ENCODE measurements at places on chromosomes 6 and 20. TPM values are rescaled to one million over a fixed set of nuclear protein-coding genes. Genes with fewer than 3 reads are reported as not detected.

DNA sequence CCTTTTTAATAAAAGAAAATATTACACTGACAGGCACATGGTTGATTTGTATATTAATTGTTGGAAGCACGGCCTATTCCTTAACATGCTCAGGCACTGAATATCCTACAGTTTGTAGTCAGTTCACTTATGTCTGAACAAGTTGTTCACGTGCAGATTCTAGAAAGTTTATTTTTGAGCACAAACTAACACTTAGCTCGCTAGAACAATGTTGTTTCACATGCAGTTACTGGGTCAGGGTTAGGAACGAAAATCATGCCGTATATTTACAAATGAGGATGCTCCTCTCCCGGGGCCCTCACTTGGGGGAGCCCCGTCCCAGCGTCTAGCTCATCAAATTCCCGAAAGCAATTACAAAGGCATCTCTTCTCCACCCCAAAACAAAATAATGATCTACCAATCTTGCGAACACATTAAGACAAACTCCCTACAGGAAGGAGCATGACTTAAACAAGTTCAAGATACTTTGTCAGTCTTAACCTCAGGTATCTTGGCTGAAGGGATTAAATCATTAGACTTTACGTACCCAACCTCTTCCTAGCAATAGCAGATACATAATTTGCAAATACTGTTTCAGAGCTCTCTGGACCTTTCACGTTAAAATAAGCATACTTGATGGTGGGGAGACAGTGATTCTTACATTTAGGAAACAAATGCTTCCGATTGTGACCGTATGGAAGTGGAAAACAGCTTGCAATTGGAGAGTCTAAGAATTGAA, 1.5 kb downstream of the MAP7 start:
- DNase-seq, result no peak

- no peak for DNase-seq
Measured at GRCh38 chr6:151488226-151488625, 5.6 kb upstream of the CCDC170 start.

DNA sequence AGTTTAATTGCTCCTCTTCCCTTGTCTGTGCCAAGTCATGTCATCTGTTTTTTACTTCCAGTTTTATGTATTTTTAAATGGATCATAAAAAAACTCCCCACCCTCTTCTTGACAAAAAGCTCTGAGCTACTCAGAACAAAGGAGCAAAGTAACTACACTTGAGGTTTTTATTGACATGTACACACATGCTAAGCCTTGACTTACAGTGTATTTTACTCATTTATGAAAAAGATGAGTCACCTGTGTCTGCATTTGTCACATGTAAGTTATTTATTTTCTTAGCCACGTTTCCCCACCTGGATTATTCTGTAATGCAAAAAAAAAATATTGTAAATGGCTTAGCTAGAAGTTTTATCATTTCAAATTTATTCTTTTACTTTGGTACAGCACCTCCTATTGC, 628.8 kb upstream of the SLC35B3 start:
- no peak for DNase-seq

GRCh38 chr6:149012040-149012545, 265.3 kb downstream of the UST start:
- no peak for DNase-seq

GRCh38 chr6:91476000-91476399, 889.1 kb upstream of the MAP3K7 start:
- DNase-seq, result peak; percentile 11

GRCh38 chr6:36224918-36225461, 28.4 kb downstream of the BRPF3 start:
- DNase-seq, result no peak

The ERMARD gene
- 20.9 TPM for polyA plus RNA-seq

GRCh38 chr20:36261389-36262105, 25.3 kb downstream of the AAR2 start:
- DNase-seq, result no peak

The CNR1 gene
- polyA plus RNA-seq, result 1.7 TPM

DNA sequence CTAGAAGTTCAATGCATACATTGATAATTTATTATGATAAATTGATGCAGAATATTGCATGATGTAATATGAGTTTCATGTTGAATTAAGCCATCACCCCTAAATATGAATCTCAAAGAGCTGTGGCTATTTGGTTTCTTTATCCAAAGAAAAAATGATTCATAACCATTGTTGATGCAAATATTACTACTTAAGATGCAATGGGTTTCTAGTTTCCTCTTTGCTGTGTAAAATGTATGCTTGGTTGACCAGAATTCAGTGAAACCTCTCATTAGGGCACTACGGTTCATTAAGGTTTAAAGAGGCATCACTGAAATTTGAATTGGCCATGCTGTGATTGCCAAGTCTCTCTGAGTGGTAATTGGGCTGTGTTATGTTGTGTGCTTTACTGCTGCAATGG, 492.5 kb upstream of the FLRT3 start:
- DNase-seq, result no peak

The PET117 gene
- polyA plus RNA-seq, result not detected

GRCh38 chr20:44586289-44586911, 4.0 kb downstream of the PKIG start:
- DNase-seq, result no peak

DNA sequence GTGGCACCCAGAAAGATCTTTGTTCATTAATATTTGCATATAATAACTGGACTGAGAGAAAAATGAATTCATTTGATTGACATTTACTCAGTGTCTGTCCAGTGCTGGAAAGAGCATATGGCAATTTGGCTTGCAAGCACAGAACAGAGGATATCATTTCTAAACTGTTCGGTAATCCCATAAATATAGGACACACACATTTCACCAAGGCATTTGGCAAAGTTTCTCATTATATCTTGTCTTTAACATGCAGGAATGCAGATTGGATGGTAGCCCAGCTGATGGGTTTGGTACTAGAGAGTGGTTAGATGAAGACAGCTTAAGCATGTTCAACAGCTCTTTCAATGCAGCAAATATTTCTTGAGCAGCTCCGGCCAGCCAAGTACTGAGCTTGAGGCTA, 259.2 kb downstream of the PRKN start:
- DNase-seq, result peak; percentile 19

- peak; percentile 88 for DNase-seq
Measured at GRCh38 chr6:52517502-52518278, 59.2 kb downstream of the TRAM2 start.

DNA sequence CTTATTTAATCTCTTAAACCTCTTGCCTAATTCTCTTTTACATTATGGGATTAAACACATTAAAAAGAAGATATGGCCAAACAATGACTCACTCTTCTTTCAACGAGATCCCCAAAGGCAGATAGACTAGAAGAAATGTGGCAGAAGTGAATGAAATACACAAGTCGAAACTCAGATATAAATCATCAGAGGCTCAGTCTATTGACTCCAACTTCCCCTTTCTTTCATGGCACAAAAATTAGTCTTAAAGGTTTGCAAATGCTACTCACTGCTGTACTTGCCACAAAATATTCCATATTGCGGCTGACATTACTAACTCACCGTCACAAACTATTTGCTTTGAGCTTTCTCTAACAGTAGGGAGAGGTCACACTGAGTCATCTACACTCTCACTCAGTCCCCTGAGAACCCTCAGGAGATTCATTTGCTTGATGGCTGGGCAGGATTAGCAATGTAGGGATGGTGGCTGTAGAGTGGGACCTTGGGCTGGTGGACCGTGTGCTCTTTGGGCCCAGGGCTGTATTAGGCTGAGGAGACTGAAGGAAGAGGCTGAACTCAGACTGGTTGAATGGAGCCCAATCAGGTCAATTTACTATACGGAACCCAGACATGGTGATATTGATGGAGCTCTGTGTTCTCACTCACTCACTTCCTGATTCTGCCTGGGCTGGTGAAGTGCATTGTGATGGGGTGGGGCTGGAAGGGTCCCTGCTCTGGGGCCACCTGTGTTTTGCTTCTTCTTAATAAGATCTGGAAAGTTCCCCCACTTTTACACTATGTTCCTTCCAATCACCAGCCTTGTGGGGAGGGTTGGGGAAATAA, 42.8 kb upstream of the UBR2 start:
- no peak for DNase-seq

The PBOV1 gene
- not detected for polyA plus RNA-seq

GRCh38 chr20:24379484-24379927, 89.9 kb upstream of the SYNDIG1 start:
- DNase-seq, result peak; percentile 54

- DNase-seq, result no peak
Measured at GRCh38 chr6:106782536-106783285, 153.3 kb downstream of the QRSL1 start.

DNA sequence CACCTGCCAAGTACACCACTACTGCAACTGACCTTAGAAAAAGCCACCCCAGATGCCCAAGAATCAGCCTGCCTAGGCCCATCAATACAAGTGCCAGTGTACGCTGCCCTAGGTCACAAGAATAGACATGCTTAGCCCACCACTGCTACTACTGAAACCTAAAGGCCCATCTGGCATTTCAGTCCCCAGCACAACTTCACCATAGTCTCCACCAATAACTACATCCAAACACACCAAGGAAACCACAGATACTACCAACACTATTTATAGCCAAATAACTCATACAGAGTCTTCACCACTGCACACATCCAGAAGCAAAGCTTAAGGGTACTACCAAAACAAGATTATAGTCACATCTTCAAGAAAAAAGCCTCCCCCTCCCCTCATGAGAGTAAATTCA, 28.2 kb downstream of the TREML4 start:
- DNase-seq, result no peak

DNA sequence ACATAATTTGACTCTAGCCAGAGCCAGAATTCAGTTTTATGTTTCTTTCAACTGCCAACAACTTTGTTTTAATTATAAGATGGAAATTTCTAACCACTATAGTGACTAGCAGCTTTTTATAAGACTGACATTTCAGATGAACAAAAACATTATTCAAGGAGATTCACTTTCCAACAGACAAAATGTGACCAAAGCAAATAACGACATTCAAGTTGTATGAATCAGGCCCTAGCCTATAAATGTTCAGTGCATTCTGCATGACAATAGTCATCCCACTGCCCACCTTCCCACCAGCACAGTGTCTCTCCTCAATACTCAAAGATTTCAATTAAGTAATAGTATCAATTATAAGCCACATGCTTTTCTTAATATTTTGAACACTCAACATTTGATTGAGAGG, 200.7 kb downstream of the KHDC1L start:
- DNase-seq, result no peak

The NEURL2 gene
- polyA plus RNA-seq, result 11.0 TPM

DNA sequence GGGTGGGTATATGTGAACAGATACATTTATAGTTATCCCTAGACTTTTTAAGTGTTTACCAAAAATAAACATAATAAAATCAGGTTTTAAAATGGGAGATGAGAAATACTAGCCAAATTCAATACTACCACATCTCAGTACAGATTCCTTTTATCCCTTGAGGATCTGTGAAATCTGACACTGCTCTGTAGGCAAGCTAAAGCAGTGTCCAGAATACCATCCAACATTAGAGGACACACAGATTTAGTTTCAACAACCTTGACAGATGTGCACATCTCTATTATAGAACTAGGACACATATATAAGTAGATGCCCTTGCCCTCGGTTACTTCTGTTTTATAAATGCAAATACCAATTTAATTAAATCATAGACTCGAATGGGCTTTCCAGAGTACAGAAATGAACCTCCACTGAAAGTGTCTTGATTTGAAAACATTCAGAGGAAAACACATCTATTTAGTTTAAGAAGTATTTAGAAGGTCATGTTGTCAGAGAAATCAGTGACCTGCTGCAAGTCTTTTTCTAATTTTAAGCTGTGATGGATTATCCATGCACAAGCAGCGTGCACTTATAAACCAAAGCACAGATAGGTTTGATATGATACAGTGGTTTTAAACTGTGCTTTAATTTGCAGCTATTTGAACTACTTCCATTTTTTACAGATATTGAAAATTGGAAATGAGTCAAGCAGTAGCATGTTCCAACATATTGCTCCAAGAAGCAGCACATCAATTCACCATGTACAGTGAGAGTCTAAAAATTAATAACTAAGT, 156.3 kb upstream of the EPHA7 start:
- DNase-seq, result no peak

- DNase-seq, result no peak
Measured at GRCh38 chr6:79468116-79468515, 69.1 kb downstream of the LCA5 start.

The MOCS3 gene
- not detected for polyA plus RNA-seq

The SLC17A5 gene
- polyA plus RNA-seq, result 16.6 TPM

DNA sequence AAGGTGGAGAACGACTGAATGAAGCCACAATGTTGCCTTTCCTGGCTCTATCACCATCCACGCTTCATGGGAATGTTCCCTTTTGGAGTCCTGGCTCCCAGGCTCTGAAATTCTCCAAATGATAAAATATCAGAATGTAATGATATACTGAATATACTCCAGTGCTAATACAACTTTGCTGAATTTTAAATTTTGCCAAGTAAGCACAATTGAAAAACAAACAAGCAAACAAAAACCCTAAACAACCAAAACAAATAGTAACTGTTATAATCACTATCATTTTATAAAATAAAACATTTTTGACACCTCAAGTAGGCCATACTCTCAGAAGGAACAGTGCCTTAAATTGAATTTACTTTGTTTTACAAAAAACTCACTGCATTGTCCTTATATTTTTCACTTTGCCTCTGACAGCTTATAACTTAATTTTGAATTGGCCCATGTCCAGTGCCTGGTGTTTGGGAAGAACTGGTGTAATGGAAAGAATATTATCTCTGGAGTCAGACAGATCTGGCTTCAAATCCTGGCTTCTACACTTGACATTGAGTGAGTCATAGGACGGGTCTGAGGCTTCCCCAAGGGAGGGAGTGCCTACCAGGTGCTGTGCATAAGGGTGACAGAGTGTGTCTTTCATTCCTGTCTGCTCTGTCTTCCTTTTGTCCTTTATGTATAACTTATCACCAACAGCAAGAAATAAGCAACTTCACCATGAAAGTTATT, 698.3 kb downstream of the EPM2A start:
- DNase-seq, result no peak

The METTL24 gene
- 0.99 TPM for polyA plus RNA-seq

GRCh38 chr20:41349943-41350342, 9.3 kb downstream of the LPIN3 start:
- DNase-seq, result no peak

GRCh38 chr6:32337186-32337805, 34.4 kb downstream of the TSBP1 start:
- peak; percentile 45 for DNase-seq

GRCh38 chr6:44122801-44123200, 4.5 kb downstream of the MRPL14 start:
- DNase-seq, result no peak

GRCh38 chr6:52361414-52361944, 472 bp upstream of the PAQR8 start:
- DNase-seq, result no peak

The PTCRA gene
- polyA plus RNA-seq, result not detected

DNA sequence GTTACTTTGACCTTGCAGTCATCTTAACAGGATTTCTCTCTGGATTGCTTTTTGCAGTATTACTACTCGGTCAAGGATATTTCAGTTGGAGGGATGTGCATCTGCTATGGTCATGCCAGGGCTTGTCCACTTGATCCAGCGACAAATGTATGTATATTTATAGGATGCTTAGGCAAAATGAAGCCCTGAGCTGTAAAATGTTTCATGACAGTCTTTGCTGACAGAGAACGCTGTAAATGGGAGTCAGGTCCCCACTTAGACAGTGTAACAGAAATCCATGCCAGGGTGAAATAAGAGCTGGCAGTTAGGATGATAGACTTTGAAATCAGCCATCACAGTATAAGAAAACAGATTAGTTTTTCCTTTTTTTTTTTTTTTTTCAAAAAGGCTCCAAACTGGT, 264.0 kb downstream of the LAMA2 start:
- no peak for DNase-seq

- DNase-seq, result no peak
Measured at GRCh38 chr6:30007132-30007764, 53.8 kb upstream of the POLR1H start.
